Stromal cell of bone marrow (primary cell): ENCODE measurements at places on chromosomes 6 and 20.
A peak's percentile ranks its signal among the peaks of the same experiment; 100 is the strongest.

GRCh38 chr20:1696521-1697209, 39.1 kb upstream of the SIRPG start:
- no peak for DNase-seq

- no peak for DNase-seq
Measured at GRCh38 chr20:35903843-35904242, 50.5 kb downstream of the SCAND1 start.

- DNase-seq: no peak
Measured at GRCh38 chr6:63881791-63882190, 246.2 kb downstream of the PHF3 start.

- no peak for DNase-seq
Measured at GRCh38 chr20:16488616-16489015, 84.6 kb downstream of the KIF16B start.

GRCh38 chr6:18022398-18023231, 35.2 kb upstream of the KIF13A start:
- no peak for DNase-seq

GRCh38 chr6:5132731-5133130, 47.6 kb downstream of the PPP1R3G start:
- peak; percentile 79 for DNase-seq

DNA sequence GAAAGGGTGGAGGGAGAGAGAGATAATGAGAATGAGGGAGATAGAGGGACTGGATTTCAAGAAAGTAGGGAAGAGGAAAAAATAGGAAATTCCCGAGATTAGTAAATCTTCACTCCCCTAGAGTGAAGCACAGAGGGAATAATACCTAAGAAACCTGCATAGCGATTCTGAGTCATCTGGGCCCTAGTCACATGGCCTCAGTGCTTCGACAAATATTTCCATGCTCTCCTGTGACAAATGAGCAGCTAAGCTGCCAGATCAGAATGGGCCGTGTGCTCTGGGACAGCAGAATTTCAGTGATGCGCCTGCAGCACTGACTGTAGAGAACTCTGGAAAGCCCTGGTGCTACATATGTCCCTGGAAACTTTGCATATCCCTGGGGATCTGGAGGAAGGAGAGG, 48.6 kb upstream of the GRIK2 start:
- no peak for DNase-seq
